ENCODE measurements at places on chromosomes 2 and 18.

GRCh38 chr18:59052965-59053820 lies 86.5 kb upstream of the SEC11C start:
- DNase-seq, result no peak

DNA sequence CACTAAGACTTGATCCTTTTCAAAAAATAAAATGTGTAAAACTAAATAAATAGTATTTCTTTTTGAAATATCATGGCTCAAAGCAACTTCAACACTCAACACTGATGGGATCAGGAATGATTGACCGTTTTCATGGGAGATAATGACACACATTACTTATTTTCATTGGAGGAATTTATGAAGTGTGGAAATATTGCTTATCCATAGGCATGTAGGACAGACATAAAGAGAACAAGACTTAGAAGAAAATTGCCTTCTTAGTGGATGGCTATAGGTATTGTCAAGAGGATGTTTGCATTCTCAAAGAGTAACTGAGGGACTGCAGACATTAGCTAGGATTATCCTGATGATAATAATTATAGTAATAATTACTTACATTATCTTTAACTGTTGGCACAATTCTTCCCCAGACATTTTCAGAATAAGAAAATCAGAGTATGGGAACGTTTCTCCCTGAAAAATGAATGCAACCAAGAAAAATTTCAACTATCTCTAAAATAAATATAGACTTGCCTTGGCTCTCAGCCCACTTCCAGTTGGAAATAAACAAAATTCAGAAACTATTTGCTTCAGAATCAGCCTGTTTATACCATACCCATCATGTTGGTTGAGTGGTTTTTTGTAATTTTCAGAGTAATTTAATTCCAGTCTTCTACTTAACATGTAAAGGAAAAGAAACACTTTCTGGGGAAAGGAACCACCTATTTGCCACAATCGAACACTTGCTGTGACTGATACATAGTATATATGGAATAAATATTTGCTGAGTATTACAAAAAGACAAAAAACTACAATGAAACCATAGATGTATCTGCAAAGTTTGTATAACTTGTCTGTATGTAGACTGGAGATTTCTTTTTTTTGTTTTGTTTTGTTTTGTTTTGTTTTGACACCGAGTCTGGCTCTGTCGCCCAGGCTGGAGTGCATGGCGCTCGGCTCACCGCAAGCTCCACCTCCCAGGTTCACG lies 165.7 kb downstream of the TMX3 start:
- no peak for DNase-seq

- no peak for DNase-seq
Measured at GRCh38 chr2:42838133-42838532, 45.8 kb upstream of the HAAO start.

DNA sequence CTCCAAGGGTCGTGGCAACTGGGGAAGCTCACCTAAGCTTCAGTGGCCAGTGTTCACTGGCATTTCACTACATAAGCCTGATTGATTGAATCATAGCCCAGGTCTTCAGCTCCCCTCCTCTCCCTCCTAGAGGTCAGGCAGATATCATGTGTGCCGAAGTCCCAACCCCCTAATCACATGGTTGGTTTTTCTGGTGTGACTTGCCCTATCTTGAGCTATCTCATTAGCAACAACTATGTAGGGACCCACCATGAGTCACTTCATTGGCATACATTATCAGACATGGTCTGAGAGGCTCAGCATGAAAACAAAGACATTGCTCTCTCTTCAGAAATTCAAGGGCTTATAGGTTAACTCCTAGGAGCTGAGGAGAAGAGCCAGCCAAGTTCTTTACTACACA lies 76.8 kb downstream of the LYPD1 start:
- no peak for DNase-seq

- no peak for DNase-seq
Measured at GRCh38 chr18:37362158-37362890, 203.3 kb downstream of the CELF4 start.
